Stimulated activated CD4-positive, alpha-beta T cell treated with anti-CD3 and anti-CD28 coated beads, Interleukin-1b, Interleukin-23, amount 100 ng/mL, for 48 hours (primary cell): ENCODE measurements at places on chromosomes 13 and 19.

- DNase-seq: no peak
These were observed 631.3 kb downstream of the EFNB2 start for GRCh38 chr13:105904034-105904742.

GRCh38 chr13:91567485-91568207 is 169.2 kb downstream of the GPC5 start:
- DNase-seq: no peak

DNA sequence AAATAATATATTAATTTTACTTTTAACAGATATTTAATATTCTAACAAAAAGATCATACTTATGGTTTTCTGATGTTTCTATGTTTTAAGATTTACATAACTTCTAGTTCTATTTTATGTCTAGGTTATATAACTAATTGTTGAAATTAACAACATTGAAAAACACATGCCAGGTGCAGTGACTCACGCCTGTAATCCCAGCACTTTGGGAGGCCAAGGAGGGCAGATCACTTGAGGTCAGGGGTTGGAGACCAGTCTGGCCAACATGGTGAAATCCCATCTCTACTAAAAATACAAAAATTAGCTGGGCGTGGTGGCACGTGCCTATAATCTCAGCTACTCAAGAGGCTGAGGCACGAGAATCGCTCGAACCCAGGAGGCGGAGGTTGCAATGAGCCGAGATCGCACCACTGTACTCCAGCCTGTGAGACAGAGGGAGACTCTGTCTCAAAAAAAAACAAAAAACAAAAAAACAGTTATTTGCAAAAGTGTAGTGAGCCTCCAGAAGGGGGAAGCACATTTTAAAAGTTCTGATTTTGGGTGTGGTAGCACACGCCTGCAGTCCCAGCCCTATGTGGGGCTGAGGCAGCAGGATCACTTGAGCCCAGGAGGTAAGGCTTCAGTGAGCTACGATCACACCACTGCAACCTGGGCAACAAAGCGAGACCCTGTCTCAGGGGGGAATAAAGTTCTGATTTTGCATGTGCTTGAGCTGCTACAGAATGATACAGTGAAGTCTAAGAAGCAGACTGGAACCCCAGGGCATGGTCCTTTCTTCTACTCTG is 18.7 kb downstream of the MIPEP start:
- DNase-seq: no peak

GRCh38 chr19:33350538-33351309 is 22.8 kb upstream of the CEBPG start:
- DNase-seq: no peak

- DNase-seq: no peak
These were observed 41.8 kb downstream of the UGGT2 start for GRCh38 chr13:96011291-96011872.

DNA sequence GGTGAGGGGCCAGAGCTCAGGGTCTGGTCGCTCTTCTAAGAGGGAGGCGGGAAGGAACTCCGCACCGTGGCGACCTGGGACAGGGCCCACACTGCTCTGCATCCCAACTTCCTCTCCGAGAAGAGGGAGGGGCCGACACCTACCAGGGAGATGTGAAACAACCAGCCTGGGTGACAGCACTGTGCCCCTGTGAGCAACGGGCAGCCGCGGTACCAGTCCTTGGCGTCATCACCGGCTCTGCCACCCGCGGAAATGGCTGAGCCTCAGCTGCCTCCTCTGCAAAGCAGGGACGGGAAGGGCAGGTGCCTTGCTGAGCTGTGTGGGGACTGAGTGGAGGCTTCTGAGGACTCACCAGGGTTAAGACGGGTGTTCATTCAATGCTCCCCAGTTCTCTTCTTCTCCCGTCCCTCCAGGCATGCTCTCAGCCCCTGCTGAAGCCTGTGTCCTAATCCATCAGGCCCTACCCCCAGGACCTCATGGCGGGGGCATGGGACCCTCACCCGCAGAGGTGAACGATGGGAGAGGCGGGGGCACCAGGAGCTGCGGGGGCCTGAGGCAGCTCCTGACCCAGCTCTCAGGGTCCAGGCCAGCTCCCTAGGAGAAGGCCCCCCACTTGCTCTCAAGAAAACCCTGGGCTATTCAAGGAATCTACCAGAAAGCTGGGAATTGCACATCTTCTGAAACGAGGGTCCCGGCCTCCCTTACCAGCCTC is 9.3 kb downstream of the ZNF787 start:
- DNase-seq: peak; percentile 57

GRCh38 chr13:41241626-41242025 is 21.8 kb downstream of the MTRF1 start:
- DNase-seq: no peak

- no peak for DNase-seq
These were observed 21.0 kb downstream of the DHX34 start for GRCh38 chr19:47370045-47370611.

DNA sequence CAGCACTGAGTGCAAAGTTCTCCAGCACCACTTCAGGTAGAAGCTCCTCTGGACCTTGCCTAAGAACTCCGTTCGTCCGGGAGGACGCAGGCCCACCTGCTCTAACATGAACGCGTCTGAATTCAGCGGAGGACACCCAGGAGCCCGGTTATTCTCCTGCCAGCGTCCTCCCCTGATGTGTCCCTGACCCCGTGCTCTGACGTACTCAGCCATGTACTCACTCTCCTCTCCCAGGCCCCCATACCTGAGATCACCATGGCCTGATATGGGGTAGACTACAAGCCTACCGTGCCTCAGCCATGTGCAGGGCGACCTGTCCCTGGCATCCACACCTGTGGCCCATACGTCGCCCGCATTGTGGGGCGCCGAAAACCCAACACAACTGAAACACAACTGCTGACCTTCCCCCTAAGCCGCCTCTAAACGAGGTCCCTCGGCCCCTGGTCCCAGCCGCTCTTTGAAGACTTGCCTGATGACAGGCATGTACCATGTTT is 744 bp upstream of the ZNF584 start:
- no peak for DNase-seq

DNA sequence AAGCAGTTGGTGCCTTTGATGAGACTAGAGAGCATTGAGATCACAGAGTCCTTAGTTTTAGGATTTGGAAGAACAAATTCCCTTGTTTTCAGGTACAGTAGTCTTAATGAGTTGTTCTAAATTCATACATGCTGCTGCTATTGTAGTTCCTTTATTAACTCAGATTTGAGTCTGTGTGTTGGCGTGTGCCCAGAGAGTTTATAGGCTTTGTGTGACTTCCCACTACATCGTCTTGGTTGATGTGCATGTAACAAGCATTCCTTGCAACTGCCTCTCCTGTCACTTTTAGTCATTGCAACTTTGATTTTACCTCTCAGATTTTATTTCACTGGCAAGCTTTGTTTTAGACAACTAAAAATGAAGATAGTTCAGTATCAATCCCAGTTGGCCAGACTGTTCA is 135.5 kb downstream of the ZAR1L start:
- DNase-seq: no peak

- DNase-seq: no peak
These were observed 13.4 kb upstream of the LENG8 start for GRCh38 chr19:54435551-54436016.

DNA sequence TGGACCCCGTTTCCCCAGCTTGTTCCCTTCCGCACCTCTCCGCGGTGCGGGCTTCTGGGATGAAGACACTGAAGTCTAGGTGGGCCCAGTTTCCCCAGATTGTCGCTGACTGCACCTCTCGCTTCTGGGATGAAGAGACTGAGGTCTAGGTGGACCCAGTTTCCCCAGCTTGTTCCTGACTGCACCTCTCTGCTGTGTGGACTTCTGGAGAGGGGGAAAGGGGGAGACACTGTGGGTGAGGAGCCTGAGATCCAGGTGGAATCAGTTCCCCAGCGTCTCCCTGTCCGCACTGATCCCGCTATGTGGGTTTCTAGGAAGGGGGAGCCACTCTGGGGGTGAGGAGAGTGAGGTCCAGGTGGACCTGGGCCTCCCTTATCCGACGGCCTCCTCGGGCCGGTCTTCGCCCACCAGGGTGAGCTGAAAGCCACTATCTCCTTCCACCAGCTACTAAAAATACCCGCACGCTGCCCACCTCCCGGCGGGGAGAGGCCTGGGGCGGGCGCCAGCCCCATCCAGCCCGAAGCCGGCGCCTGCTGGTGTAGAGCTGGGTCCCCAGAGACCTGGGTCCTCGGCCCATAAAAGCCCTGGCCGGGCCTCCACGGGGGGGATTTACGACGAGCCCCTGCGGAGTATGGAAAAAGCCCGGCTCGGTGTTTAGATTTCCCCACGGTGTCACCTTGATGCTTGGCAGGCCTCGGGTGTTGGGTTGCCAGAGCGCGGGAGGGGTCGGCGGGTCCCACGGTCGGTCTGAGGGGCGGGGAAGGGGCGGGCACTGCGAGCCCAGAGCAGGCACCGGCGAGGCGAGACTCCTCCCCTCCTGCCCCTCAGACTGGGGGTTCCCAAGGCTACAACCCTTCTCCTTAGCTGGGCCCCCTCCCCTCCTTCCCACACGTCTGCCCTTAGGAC is 10.6 kb downstream of the FUT6 start:
- peak; percentile 28 for DNase-seq

DNA sequence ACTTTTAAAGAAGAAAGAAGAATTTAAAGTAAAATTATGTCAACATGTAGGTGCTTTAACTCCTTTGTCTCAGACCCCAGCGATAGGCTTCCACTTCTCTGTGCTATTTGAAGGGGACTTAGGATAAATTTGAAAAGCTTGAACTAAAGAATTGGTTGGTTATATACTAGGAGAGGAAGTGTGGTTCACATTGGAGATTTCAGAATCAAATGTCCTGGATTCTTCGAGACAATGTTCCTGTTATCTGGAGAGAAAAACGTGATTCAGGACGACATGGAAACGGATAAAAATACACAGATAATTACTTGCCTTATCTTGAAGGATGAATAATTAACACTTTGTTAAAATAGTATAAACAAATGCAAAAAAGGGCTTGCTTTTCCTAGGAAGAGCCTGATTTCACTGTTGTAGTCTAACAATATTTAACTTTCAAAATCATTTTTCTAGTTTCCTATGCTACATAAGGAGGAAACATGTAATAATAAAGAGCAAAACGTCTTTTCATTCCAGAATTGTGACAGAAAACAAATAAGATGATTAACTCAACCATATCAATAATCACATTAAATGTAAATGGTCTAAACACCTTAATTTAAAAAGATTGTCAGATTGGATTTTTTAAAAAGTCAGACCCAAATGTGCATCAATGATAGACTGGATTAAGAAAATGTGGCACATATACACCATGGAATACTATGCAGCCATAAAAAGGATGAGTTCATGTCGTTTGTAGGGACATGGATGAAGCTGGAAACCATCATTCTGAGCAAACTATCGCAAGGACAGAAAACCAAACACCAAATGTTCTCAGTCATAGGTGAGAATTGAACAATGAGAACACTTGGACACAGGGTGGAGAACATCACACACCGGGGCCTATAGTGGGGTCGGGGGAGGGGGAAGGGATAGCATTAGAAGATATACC is 724 bp upstream of the ZNF780A start:
- no peak for DNase-seq

- no peak for DNase-seq
These were observed 376.6 kb downstream of the PCDH9 start for GRCh38 chr13:66853564-66853963.

- DNase-seq: no peak
These were observed 6.8 kb downstream of the PDE4A start for GRCh38 chr19:10427169-10427568.

DNA sequence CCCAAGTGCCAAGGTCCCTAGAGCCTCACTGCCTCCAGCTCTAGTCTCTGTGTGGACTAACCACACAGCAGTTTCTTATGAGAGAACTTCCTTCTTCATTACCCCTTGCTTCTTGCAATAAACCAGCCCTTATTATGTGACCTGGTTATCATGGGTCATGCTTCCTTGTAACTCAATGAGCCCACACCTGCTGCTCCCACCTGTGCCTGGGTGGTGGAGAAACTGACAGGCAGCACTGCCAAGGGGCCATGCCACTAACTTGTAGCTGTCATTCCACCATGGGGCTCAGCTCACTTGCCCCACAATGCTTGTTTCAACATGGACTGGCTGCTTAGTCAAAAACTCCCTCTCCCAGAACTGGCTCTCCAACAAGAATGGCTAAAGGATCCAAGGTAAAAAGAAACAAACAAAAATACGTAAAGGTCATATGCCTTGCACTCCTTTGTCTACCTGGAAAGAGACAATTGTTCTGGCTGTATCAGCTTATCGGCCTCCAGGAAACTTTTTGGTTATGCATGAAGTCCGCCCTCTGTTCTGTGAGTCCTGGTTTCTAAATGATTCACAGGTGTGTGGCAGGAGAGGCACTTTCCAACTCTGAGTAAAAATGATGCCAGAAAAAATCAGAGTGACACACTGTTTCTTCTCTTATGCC is 446.4 kb downstream of the COG6 start:
- DNase-seq: peak; percentile 62

- DNase-seq: no peak
These were observed 955.9 kb downstream of the SLITRK6 start for GRCh38 chr13:84843368-84843767.

GRCh38 chr19:32053376-32053775 is 292.0 kb upstream of the ZNF507 start:
- no peak for DNase-seq

- no peak for DNase-seq
These were observed 232.0 kb upstream of the SPRY2 start for GRCh38 chr13:80572923-80573316.

- no peak for DNase-seq
These were observed 41.6 kb upstream of the C13orf42 start for GRCh38 chr13:51152701-51153100.

DNA sequence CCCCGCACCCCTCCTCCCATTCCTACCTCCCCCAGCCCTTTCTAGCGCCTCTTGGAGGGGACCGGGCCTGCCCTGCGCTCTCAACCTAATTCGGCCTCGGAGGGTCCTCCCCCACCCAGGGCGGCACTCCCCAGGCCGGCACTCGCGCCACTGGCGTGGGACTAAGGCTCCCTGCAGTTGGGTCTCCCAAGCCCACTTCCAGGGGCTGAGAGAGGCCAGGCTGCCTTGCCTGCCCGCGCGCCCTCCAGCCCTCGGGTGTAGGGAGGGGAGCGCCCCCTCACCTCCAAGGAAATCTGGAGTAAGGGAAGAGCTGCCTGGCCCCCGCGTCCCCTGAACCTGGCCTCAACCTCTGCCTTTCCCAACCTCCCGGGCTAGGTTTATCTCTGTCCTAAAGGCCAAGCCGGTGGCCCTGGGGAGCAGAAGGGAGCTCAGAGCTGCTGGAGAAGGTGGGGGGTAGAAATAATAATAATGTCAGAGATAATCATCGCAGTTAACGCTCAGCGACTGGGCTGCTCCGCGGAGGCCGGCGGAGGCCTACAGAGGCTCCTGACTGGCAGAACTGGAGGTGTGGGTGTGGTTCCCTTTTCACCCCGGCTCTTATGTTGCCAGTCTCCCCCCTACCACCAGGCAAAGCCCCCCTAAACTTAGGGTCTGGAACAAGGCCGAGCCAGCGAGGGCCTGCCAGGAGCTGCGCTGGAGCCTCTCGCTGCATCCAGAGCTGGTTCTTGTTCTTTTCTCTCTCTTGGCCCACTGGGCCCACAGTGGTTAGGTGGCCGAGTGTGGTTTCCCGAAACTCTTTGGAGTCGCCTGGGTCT is 9.6 kb downstream of the ZIC2 start:
- no peak for DNase-seq
